CD4-positive, alpha-beta T cell (primary cell): ENCODE measurements at places on chromosomes 16 and 17.

- no peak for DNase-seq
Measured at GRCh38 chr17:80184423-80184714, 14.5 kb downstream of the CARD14 start.

GRCh38 chr17:44351961-44352827, 7.1 kb downstream of the GRN start:
- DNase-seq, result no peak

GRCh38 chr16:533391-534123, 6.0 kb downstream of the CAPN15 start:
- no peak for DNase-seq

GRCh38 chr17:80664217-80664790, 119.7 kb downstream of the RPTOR start:
- DNase-seq, result no peak

- no peak for DNase-seq
Measured at GRCh38 chr16:71413341-71413740, 28.5 kb downstream of the TLE7 start.

DNA sequence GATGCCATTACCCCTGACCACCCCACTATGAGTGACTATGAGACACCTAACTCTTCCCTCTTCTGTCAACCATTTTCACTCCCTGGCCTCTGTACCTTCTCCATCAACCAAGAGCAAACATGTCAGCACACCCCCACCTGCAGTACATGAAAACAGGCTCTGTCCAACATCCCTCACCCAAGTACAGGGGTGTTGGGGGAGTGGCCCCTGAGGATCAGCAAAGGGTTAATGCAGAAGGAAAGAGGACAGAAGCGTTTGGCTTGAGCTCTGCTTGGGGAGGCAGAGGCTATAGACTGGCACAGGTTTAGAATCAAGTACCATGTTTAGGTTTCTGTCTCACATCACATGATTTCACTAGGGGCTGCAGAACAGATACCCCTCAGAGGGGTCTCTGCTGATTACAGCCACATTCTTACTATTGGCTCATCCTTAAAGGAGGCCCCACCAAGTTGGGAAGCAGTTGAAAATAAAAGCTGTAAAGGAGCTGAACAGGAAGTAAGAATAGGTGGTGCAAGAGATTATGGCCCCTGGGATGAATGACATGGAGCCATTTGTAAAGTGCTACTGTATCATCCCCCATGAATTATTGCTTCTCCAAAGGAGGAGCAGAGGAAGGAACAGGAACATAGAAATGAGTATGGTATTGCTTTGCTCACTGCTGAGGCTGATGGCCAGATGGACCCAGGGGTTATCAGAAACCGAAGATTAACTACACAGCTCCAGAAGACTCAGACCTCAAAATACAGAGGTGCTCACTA, 2.4 kb upstream of the PSMC3IP start:
- DNase-seq, result no peak

DNA sequence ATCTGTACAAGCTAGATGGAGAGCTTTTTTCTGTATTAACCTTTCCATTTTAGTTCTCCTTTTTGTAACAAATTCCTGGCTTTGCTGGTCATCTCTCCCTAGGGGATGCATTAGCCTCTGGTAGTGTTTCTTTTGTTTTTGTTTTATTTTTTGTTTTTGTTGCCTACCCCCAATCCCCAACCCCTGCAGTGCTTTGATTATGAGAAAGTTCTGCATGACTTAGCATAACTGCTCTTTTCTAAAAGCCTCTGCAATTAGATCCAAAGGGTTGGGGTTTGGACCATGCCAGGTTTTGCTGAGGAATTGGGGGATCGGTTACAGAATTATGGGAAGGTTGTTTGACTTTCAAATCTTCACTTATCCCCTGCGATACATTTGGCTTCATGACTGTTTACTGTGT, 98.2 kb downstream of the ADAMTS18 start:
- DNase-seq, result no peak

GRCh38 chr17:76542566-76542971, 2.7 kb downstream of the PRCD start:
- DNase-seq, result no peak

- no peak for DNase-seq
Measured at GRCh38 chr17:28396635-28397239, 9.3 kb downstream of the SLC46A1 start.

- DNase-seq, result peak; percentile 65
Measured at GRCh38 chr17:17001874-17002520, 30.1 kb upstream of the TNFRSF13B start.

GRCh38 chr16:84461029-84461412, 43.4 kb downstream of the MEAK7 start:
- no peak for DNase-seq

DNA sequence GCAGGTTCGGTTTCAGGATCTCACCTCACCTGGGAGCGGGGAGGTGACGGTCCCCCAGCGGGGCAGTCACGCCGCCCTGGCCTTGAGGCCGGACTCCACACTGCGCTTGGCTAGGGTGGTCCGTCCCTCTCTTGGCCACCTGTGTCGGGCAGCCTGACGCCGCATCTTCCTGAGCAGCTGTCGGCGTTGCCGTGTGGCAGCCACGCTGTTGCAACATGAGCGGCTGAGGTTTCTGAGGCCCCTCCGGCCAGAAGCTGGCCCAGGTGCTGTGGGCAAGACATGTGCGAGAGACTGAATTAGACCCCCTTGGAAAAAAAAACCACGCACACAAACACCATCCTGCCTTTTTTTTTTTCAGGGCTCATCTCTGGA, 49.2 kb downstream of the IRF8 start:
- no peak for DNase-seq

GRCh38 chr16:10812312-10813098, 6.1 kb downstream of the TVP23A start:
- DNase-seq, result no peak

DNA sequence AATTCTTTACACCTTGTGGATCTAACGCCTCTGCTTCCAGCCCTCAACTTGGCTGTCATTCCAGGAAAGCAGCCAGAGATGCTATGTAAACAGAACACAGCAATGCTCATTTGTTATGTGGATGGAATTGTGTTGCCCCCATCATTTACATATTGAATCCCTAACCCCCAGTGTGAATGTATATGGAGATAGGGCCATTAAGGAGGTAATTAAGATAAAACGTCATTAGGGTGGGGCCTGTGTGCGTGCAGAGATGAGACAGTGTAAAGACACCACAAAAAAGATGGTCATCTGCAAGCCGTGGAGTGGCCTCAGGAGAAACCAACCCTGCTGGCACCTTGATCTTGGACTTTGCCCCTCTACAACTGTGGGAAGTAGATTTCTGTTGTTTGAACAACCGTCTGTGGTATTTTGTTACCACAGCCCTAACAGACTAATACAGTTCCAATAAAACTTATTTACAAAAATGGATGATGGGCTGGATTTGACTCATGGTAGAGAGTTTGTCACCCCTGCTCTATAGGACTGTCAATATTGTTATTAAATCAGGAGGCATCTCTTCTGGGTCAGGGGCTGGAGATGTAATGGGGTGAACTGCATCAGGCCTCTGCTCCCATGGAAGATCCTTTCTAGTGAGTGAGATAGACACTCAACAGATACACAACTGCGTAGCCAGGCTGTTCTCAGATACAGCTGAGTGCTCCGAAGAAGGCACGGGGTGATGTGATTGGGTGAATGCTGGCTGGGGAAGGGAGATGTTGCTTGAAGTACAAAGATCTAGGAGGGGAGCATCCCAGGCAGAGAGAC, 339.0 kb downstream of the SNX29 start:
- DNase-seq, result no peak

DNA sequence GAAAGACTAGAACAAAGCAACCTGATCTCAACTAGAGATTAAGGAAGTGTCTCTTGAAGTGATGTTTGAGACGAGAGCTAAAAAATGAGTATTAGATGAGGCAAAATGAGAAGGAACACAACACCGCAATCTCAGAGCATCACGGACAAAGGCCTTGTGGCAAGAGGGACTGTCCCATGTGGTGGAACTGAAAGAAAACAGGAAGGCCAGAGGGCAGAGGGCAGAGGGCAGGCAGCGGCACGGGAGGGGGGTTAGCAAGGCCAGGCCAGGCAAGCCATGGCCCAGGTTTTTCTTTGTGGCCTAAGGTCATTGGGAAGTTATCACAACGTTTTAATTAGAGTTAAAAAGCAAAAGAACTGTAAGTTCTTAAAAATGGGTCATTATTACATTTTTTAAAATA, 22.5 kb downstream of the RPA1 start:
- DNase-seq, result no peak

GRCh38 chr16:2237102-2237482, 848 bp downstream of the DNASE1L2 start:
- DNase-seq, result no peak

- DNase-seq, result no peak
Measured at GRCh38 chr17:83143817-83144231, 64.4 kb downstream of the METRNL start.

DNA sequence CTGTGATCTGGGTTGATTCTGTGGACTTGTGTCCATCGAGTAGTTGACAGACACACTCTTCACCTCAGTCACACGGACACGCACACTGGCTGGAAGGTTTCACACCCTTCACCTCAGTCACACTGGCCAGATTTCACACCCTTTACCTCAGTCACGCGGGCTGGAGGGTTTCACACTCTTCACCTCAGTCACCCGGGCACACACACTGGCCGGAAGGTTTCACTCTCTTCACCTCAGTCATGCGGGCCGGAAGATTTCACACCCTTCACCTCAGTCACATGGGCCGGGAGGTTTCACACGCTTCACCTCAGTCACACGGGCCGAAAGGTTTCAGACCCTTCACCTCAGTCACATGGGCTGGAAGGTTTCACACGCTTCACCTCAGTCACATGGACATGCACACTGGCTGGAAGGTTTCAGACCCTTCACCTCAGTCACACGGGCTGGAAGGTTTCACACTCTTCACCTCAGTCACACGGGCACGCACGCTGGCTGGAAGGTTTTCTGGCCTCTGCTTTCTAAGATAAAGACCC, 96.2 kb downstream of the PGS1 start:
- peak; percentile 76 for DNase-seq

DNA sequence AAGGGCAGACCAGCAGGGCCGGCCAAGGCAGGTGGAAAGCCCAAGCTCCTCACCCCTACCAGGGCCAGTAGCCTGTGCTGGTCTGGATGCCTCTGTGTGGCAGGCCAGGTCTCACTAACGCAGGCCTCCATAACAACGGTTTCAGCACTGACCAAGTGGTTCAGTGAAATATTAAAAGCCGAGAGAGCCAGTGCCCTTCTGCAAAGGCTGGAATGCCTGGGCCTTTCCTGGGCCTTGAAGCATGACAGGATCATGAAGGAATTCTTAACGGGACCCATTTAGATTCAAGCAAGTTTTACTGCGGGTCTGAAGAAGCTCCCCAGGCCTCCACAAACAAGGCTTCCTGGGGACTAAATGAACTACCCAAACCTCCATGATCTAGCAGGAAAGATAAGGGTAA, 16.3 kb downstream of the ADAD2 start:
- no peak for DNase-seq

GRCh38 chr16:84284154-84284722, 10.4 kb upstream of the WFDC1 start:
- no peak for DNase-seq

DNA sequence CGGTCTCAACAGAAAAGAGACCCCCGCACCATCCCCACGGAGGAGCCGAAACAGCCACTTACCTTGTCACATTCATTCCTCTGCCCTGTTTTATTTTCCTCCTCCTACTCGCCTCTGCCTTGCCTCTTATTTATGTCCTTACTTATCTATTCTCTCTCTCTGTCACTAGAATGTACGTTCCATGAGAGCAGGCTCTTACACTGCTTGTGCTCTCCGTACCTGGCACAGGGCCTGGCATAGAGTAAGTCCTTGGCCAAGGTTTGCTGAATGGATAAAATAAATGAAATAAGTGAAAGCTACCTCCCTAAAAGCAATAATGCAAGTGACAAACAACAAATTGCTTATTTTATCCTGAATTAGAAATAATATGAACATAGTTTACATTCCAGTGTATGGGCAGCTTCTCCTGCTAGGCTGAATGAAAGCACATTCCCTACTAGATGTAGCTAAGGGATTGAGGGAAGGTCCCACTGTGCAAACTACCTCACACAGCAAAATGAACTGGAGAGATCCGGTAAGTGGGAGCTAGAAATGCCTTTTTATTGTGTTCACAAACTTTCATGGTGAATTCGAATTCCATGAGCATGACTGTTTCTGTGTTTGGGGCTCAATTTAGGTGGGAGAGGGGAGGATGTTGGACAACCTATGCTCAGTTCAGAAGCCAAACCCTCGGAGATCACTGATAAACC, 173.1 kb downstream of the PARN start:
- no peak for DNase-seq

DNA sequence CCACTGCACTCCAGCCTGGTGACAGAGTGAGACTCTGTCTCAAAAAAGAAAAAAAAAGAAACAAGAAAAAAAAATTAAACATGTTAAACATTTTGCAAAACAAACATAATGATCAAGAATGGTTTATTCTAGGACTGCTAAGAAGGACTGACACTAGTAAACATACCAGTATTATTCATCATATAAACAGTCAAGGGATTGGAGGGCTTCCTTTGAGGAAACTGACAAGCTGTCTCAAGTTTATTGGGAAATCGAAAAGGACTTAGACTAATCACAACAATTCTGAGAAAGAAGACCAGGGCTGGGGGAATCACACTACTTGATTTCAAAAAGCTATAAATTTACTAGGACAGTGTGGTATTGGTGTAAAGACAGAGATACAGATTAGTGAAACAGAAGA, 75.5 kb downstream of the MYH10 start:
- DNase-seq, result no peak

- DNase-seq, result no peak
Measured at GRCh38 chr17:63171428-63172393, 205.7 kb downstream of the TANC2 start.

DNA sequence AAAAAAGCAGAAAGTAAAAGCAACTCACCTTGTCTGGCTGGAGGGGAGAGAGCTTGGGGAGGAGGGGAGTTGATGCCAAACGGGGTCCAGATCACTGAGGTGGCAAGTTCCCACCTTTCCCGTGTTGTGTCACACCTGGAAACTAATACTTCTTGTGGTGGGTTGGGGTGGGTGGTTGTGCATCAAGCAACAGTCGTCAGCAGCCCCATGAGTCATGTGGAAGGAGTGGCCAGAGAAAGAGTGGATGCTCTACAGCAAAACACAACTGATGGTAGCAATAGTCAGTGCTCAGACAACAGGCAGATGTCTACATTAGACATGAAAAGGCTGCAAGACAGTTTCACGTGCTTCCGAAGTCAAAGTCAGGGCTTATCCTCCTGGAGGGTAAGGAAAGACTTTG, 35.4 kb downstream of the ARSG start:
- DNase-seq, result no peak

GRCh38 chr17:76539631-76540271, at the start of gene PRCD:
PRCD (plus strand) TSS chr17:76540044; CDS start chr17:76540142, 98 bp downstream.
- DNase-seq, result no peak

DNA sequence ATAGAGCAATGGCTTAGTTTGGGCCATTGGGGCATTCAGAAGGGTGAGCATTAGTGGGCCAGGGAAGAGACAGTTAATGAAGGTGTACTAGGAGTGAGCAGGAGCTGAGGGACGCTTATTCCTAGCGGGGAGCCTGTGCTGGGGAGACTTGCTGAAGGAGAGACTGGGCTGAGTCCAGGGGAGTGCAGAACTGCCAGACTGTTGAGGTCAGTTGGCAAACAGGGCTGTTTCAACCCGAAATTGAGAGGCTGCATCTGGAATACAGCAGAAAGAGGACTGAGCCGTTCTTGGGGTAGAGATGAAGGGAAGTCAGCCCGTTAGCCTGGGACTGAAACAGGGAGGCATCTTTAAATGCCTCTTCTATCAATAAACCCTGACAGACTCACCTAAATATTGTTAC, 33.2 kb downstream of the MAP2K6 start:
- no peak for DNase-seq

- DNase-seq, result no peak
Measured at GRCh38 chr17:48488548-48489106, 42.2 kb downstream of the HOXB1 start.

GRCh38 chr17:77474292-77474988, 333.7 kb downstream of the SEC14L1 start:
- DNase-seq, result no peak
